ENCODE measurements at places on chromosomes 5 and 9.

GRCh38 chr5:55852503-55852902, 1.3 kb downstream of the IL31RA start:
- no peak for DNase-seq

DNA sequence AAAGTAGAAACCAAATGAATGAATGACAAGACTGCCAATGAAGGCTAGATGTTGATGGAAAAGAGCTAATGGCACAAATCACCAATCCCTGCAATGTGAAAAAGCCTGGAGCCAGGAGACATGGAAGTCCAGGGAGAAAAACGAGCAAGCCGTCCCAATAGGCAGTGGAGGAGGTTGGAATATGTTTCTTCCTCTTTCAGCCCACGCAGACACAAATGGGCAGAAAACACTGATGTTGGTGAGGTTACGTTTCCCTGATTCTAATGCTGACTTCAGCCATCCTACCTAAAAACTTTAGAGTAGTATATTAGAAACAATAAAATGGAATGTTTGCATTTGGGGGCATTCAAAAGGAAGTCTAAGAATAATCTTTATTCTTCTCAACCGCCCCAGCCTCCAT, 23.9 kb upstream of the KIF2A start:
- no peak for DNase-seq

DNA sequence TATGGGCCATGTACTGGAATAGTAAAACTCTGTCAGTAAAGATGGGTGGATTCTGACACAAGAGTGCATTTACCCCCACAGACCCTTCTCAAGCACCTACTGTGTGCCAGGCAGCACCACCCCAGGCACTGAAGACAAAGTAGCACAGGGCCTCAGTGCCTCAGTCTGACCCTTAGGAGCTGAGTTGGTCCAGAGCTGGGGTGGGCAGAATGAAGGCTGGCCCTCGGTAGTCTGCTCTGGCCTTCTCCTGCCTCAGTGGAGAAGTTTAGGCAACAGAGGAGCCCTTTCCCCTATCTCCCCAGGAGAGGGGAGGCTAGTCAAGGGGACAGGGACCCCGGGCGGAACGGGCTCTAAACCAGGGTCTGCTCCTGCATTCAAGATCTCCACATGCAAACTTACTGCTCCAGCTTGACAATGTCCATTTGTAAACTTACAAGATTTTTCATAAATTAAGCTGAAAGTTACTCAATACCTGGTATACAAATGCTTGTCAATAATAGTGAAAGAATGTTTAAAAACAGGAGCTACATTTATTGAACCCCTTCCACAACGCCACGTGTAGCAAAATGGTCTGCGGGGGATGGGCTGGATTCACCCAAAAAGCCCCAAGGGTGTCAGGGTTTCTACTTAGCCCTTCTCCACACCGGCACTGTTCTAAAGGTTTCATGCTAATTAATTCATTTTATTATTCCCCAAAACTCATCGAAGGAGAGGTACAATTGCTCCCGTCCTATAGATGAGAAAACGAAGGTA, 1.5 kb downstream of the VDAC1 start:
- DNase-seq, result no peak

DNA sequence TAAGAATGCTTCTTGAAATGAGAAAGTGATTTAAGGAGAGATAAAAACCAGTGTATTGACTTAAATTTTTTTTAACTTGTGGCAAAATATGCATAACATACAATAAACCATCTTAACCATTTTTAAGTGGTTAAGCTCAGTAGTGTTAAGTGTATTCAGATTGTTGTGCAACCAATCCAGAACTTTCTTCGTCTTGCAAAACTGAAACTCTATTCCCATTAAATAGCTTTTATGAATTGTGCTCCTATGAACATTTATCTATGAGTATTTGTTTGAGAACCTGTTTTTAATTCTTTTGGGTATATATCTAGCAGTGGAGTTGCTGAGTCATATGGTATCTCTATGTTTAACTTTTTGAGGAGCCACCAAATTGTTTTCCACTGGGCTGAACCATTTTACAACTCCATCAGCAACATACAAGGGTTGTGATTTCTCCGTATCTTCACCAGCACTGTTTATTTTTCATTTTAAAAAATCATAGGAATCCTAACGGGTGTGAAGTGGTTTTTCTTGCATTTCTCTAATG, 76.6 kb upstream of the ACTBL2 start:
- DNase-seq, result no peak

DNA sequence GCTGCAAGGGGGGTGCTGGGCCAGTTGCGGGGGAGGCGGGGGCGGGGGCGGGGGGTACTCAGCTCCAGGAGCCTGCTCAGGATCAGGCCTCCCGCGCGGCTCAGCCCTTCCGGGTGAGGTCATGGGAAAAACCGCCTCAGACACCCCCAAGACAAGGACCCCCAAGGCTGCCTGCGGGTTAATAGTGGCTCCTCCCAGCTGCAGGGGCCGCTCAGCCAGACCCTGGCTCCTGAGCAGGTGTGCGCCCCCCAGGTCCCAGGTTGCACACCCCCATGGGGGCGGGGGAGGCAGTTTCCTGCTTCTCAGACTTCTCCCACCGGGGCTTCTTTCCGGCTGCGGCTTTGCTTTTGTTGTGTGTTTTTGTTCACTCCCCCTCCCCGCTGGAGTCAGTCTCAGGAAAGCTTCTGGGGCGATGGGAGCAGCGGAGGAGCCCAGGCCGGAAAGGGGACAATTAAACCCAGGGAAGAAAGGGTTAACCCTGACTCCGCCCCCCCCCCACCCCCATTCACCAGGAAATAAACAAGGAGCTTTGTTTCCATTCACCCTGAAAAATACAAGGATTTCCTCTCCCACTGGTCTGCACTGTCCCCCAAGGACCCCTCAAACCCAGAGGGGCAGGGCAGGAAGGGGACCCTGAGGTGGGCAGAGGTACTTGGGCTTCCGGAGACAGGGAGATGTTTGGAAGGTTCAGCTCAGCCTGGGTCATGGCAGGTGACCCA, 42.3 kb upstream of the NOTCH1 start:
- no peak for DNase-seq

GRCh38 chr5:14946815-14947620, 75.4 kb upstream of the ANKH start:
- DNase-seq, result peak; percentile 39

- peak; percentile 68 for DNase-seq
Observed at GRCh38 chr9:34379334-34380033, 2.8 kb upstream of the MYORG start.

DNA sequence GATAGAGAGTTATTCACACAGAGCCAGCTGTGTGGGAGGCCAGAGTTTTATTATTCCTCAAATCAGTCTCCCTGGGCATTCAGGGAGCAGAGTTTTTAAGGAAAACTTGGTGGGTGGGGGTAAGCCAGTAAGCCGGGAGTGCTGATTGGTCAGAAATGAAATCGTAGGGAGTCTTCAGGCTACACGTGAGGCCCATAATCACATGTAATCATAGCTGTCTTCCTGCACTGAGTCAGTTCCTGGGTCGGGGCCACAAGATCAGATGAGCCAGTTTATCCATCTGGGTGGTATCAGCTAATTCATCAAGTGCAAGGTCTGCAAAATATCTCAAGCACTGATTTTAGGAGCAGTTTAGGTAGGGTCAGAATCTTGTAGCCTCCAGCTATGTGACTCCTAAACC, 10.8 kb upstream of the TTC39B start:
- no peak for DNase-seq

- DNase-seq, result no peak
Observed at GRCh38 chr5:82910491-82910890, 166.7 kb downstream of the TMEM167A start.

GRCh38 chr5:148471379-148471778, 87.6 kb downstream of the FBXO38 start:
- no peak for DNase-seq

- DNase-seq, result no peak
Observed at GRCh38 chr5:159774476-159775031, 141.7 kb upstream of the ADRA1B start.

GRCh38 chr9:4936823-4937222, 48.2 kb upstream of the JAK2 start:
- no peak for DNase-seq

DNA sequence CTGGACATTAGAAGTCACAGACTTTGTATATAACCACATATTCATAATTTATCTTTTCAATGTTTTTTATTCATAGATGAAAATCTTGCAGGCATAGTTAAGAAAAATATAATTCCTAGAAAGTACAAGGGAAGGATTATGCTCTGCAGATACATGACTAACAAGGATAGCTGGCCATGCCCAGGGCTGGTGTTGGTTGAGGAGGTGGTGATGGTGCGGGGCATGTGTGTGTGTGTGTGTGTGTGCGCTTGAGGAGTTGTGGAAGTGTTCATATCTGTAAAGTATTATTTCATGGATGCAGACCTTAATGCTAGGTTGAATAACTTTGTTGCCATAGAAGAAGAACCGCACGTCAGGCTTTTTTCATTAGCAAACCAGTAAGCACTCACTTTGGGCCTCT, 1.3 kb downstream of the S1PR3 start:
- DNase-seq, result no peak

DNA sequence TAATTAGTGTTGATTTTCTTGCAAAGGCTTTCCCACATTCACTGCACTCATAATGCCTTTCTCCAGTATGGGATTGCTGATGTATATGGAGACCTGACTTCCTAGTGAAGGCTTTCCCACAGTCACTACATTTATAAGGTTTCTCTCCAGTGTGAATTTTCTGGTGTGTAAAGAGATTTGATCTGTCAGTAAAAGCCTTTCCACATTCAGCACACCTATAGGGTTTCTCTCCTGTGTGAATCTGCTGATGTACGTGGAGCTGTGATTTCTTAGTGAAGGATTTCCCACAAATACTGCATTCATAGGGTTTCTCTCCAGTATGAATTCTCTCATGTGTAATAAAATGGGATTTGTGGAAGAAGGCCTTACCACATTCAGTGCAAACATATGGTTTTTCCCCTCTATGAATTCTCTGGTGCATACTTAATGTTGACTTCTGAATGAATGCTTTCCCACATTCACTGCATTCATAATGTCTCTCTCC, 31.1 kb downstream of the ZNF484 start:
- no peak for DNase-seq

DNA sequence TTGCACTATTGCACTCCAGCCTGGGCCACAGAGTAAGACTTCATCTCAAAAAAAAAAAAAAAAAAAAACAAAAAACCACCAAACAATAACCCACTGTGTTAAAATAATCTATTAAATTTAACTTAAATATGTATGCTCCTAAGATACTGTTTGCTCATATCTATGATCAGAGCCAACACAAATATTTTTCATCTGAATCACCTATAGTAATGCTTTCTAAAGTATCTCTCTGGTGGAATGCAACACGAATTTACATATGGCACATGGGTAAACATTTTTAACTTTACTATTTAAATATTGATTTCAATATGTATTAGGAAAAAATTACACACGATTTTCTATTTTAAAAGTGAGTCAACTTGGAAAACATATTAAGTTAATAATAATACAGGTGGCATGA, 196.4 kb downstream of the RFX3 start:
- no peak for DNase-seq

DNA sequence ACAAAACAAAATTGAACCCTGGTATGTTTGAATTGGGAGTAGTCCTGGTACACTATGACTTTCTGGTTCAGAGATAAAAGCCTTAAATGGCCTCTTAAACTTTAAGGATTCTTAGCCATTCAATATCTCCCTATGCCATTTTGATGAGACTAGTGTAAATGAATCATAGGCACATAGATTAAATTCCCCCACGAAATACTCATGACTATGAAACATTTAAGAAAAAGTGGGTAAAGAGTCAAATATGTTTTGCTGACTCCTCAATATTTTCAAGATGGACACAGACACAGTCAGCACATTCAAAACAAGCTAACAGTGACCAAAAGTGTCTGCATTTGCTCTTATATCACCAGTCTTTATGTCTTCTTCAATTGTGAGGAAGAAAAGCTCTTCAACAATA, 278.3 kb downstream of the PDE4D start:
- DNase-seq, result no peak

- DNase-seq, result no peak
Observed at GRCh38 chr9:80028501-80028900, 456.7 kb downstream of the TLE4 start.

DNA sequence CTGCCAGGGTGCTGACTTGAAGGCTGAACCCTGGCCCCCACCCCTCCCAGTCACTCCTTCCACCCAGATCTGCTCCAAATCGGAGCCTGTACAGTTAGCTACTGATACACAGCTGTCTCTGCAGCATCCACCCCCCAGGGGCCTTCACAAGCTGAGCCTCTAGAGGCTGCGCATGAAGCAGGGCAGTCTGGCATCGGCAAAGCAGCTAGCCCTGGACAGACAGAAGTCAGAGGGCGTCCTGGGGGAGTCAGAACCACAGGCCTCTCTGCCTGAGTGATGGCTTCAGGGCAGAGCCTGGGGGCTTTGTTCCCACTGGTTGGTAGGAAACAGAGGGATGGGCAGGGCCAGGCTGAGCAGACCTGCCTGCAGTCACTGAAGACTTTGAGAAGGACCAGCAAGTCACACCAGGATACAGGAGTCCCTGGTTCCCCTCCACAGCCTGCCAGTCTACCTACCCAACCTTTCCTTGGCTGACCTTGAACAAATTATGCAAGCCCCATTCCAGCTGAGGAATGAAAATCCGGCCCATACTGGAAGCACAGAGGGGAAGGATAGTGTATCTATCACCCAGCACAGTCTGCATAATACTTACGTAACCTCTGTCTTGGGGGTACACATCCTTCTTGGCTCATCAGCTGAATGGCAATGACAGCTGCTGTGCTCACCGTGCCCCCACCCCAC, 8.8 kb downstream of the VDAC1 start:
- no peak for DNase-seq

GRCh38 chr5:116176121-116176520, 91.3 kb downstream of the COMMD10 start:
- DNase-seq, result no peak

DNA sequence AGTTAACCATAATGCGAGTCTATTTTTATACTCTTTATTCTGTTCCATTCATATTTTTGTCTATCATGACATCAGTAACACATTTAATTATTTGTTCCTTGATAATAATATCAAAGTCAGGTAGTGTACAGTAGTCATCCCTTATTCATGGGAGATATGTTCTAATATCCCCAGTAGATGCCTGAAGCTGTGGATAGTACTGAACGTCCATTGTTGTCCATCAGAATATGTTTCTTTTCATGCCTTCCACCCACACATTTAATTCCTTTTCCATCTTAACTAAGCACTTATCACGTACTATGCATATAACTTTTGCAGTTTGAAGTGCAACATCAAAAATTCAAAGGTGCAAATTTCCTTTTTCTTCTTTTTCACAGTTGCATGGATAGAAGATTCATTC, 53.6 kb downstream of the FER start:
- DNase-seq, result no peak

- no peak for DNase-seq
Observed at GRCh38 chr5:120354126-120354525, 110.0 kb upstream of the PRR16 start.

- no peak for DNase-seq
Observed at GRCh38 chr5:34930462-34930844, 1.1 kb downstream of the DNAJC21 start.

GRCh38 chr5:155270725-155271124, 257.2 kb downstream of the KIF4B start:
- no peak for DNase-seq

DNA sequence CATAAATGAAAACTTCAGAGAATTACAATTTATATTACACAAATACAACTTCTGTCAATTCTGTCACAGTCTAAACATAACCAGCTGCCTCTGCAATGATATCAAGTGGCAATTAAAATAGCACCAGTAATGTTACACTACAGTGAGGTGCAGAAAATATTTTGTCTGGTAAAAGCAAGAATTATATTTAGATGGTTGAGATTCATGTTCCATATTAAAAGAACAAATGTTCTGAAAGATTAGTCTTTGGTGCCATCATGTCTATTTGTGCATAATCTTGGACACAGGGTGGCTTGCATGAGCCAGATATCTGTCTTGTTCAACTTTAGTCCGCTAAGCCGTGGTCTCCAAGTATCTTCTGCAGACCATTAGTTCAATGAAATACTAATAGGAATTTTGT, 29.0 kb upstream of the PRR16 start:
- DNase-seq, result no peak
